ENCODE measurements at places on chromosomes 13 and 19. TPM values are rescaled to one million over a fixed set of nuclear protein-coding genes. Genes with fewer than 3 reads are reported as not detected.

The CYP4F8 gene
- total RNA-seq, result not detected

The HAUS5 gene
- total RNA-seq, result 48.4 TPM

DNA sequence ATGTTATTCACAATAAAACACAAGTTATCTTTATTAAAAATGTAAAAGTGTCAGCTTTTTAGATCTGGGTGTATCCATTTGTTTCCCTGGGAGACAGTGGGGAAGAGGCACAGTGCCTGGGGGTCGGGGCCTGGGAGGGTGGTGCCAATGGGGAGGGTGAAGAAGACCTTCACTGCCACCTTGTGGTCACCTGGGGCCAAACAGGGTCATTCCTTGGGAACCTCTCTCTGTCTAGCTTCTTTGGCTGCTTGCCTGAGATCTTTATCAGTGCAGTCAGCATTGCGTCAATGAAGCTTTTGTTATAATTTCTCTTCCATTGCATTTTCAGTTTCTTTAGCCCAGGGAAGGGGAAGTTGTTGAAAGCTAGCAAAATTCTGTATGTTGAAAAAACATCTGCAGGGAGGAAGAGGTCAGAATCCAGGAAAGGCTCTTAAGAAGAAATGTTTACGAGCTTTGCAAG is 39.1 kb downstream of the PCDH8 start:
- H3K27me3 ChIP-seq, result peaks cover 7% of the 10 kb centered on the region
- DNase-seq, result peak; percentile 15
- no peaks in the 10 kb centered on the region for H3K36me3 ChIP-seq
- no peak overlapping the region for H3K27ac ChIP-seq

DNA sequence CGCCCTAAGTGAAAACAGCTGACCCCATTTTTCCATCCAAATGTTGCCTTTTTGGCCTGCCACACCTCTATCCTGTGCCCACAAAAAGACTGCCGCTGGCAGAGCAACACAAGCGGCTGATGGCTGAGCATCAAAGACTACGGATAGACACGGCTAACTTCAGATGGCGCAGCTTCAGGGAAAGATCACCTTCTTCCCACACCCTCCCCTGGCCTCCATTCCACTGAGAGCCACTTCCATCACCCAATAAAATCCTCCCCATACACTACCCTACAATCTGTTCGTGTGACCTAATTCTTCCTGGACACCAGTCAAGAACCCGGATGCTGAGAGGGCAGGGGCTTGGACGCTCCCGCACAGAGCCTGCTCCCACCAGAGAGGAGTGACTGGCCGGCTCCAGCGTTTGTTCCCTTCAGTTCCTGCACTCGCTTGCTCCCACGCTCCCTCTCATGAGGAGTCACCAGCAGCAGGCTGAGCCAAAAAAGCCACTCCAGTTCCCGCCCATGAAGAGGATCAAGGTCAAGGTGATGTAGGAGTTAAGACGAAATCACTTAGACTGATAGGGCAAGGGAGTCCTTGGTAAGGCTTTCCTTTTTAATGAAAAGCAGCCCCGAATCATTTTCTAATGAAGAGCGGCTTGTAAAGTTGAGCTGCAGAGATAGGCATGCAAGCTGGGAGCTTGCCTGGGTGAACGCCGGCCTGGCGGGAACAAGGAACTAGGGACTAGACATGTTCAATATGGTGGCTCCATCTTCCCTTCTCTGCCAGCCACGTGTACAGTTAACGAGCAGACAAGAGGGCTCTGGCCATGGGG is 35.7 kb downstream of the TSKS start:
- no peak overlapping the region for H3K4me3 ChIP-seq
- H3K36me3 ChIP-seq, result no peaks in the 10 kb centered on the region
- DNase-seq, result no peak
- no peak overlapping the region for H3K27ac ChIP-seq

DNA sequence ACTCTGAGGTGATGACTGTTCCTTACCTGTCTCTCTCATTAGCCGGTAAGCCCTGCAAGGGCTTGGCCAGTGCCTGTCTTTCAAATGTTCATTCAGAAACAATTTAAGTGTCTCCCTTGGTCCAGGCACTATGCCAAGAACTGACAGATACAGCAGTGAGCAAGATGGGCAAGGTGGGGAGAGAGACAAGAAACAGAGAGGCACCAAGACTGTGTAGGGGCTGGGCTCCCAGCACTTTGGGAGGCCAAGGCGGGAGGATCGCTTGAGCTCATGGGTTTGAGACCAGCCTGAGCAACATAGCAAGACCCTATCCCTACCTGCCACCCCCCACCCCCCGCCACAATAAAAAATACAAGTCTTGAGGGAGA is 1.3 kb upstream of the CCNE1 start:
- peak overlapping the region; percentile 92 for H3K27ac ChIP-seq
- no peaks in the 10 kb centered on the region for H3K27me3 ChIP-seq
- H3K4me3 ChIP-seq, result peak overlapping the region; percentile 86
- H3K36me3 ChIP-seq, result peaks cover 24% of the 10 kb centered on the region
- no peak for DNase-seq
- H3K4me1 ChIP-seq, result peaks cover 36% of the 10 kb centered on the region

DNA sequence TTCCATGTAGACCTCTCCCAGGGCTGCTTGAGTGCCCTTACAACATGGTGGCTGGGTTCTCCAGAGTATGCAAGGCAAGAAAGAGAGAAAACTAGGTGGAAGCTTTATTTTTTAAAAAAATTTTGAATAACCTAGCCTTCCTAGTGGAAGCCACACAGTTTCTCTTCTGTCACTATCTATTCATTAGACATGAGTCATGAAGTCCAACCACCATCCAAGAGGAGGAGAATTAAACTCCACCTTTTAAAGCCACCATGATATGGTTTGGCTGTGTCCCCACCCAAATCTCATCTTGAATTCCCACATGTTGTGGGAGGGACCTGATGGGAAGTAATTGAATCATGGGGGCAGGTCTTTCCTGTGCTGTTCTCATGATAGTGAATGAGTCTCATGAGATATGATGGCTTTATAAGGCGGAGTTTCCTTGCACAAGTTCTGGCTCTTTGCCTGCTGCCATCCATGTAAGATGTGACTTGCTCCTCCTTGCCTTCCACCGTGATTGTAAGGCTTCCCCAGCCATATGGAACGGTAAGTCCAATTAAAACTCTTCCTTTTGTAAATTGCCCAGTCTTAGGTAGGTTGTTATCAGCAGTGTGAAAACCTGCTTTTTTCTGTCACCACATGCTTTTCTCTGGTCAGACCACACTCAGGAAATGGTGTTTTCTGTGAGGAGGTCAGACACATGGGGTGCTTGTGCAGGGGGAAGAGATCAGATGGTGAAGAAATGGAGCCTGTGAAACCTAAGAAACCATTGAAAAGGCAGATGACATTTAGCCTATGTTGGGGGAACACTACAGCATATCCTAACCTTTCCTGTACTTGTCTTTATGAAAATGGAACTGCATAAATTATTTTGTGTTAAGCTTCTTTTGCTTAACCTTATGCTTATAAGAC is 57.7 kb downstream of the ANKRD10 start:
- peaks cover 3% of the 10 kb centered on the region for H3K36me3 ChIP-seq
- no peak overlapping the region for H3K4me3 ChIP-seq
- no peak for DNase-seq
- H3K27ac ChIP-seq, result no peak overlapping the region

DNA sequence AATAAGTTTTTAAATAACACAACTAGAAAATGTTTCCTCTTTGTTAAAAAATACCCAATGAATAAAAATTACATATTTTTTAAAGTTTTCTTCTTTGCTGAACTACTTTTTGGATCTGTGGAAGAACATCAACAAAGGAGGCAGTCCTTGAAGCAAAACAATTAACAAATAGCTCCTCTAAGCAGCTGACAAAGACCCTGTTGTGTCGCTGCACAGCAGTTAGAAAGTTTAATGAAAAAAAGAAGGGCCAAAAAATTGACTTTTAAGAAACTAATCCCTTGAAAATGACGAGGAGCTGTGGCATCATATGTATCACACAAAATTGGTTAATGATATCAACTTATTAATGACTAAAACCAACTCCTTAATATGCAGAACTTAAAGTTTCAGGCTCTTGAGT is 72.1 kb downstream of the SLITRK1 start:
- H3K4me3 ChIP-seq, result no peak overlapping the region
- no peaks in the 10 kb centered on the region for H3K27me3 ChIP-seq
- no peaks in the 10 kb centered on the region for H3K4me1 ChIP-seq
- no peak overlapping the region for H3K27ac ChIP-seq

The ZNF568 gene
- total RNA-seq, result 4.9 TPM

The TMEM150B gene
- 0.71 TPM for total RNA-seq

The MCEMP1 gene
- not detected for total RNA-seq

The ZNF83 gene
- 25.8 TPM for total RNA-seq

DNA sequence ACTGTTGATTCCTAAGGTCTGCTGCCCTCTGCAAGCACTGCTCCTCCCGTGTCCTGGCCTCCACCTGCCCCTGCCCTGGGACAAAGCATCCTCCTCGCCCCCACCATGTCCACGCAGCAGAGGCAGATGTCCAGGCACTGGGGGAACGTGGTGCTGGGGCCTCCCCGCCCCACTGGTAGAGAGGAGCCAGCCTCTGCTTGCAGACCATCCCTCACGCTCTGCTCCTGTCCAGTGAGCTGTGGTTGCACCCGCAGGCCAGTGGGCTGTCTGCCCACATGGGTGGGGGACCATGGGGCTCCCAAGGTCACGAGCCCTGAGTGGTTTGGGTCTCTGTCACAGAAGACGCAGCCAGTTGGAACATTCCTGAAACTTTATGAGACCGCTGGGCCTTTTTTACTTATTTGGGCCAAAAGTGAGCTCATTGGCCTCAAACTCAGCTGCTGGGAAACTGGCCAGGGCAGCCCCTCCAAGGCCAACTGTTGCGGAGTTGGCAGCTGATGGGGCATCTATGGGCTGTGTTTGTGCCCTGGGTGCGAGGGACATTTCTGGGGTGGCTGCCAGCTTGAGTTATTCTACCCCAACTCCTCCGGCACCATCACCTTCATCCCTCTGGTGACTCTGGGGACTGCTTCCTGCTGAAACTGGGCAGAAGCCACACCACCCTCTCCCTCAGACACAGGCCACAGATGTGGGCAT is 64.8 kb upstream of the F7 start:
- H3K4me1 ChIP-seq, result no peaks in the 10 kb centered on the region
- H3K27me3 ChIP-seq, result no peaks in the 10 kb centered on the region
- H3K4me3 ChIP-seq, result no peak overlapping the region
- DNase-seq, result no peak
- no peaks in the 10 kb centered on the region for H3K36me3 ChIP-seq
- no peak overlapping the region for H3K27ac ChIP-seq

DNA sequence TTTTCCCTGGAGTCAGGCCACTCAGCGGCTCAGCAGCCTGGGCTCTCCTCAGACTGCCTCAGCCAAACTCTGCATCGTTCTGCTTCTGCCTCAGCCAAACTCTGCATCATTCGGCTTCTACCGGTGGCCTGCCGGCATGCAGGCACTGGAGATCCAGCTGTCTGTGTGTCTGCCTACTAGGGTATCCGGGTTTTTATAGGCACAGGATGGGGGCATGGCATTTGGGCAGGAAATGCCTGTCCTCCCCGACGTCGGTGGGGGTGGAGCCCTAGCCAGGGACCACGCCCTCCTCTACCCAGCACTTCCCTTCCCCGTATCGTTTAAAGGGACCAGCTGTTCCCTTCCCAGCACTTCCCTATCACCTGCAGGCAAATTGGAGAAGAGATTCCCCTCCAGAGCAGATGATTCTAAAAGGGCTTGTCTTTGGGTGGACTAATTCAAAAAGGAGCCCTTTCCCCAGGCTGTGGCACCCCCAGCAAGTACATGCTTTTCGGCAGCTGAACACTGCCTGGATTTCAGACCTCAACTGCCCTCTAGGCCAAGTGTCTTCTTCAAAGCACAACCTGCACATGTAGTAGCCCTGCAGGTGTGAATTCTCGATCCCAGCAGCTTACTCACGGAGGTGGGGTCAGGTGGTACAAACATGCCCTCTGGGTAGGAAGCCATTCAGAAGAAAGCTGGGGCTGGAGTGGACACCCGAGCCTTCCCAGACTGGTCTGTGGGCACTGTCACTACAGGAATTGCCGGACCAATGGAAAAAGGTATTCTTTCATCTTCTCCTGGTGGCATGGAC is 25.4 kb upstream of the GPR12 start:
- H3K4me1 ChIP-seq, result peaks cover 10% of the 10 kb centered on the region
- H3K4me3 ChIP-seq, result peak overlapping the region; percentile 61
- peaks cover 5% of the 10 kb centered on the region for H3K27me3 ChIP-seq
- H3K36me3 ChIP-seq, result no peaks in the 10 kb centered on the region
- DNase-seq, result peak; percentile 16
- H3K27ac ChIP-seq, result no peak overlapping the region

DNA sequence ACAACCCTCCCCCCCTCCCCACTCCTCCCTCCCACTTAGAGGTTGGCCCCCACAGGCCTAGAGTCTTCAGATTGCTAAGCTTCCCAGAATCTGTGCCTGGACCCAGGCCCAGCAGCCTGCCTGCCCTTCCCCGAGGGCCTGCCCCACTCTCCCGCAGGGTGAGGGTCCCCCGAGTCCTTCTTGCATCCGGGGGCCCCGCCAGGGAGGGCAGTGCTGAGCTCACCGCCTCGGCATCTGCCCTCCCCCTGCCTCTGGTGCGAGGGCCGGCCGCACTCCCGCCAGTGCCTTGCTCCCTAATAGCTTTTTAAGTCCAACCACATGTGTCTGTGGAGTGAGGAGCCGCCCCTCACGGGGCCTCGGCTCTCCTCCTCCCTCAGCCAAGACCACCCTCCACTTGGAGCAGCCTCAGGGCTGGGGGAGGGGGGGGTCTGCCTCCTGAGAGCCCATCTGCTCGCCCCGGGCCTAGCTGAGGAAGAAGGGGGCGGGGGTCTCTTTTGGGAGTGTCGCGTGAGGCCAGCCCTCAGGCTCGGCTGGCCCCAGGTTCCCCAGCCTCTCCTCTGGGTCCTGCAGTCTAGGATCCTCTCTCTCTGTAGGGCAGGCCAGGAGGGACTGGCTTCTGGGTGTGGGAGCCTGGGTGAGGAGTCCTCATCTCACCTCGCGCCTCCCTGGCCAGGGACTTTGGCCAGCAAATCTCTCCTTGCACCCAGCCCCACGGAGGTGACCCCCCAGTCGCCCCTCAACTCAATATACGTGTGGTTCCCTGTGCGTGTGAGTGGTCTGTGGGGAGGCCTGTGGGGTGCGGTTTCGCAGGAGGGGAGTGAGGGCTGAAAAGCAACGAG is 47.2 kb downstream of the LYL1 start:
- no peaks in the 10 kb centered on the region for H3K4me1 ChIP-seq
- DNase-seq, result no peak
- no peak overlapping the region for H3K4me3 ChIP-seq
- peaks cover 21% of the 10 kb centered on the region for H3K27me3 ChIP-seq
- no peaks in the 10 kb centered on the region for H3K36me3 ChIP-seq
- no peak overlapping the region for H3K27ac ChIP-seq

The GEMIN7 gene
- 46.8 TPM for total RNA-seq

DNA sequence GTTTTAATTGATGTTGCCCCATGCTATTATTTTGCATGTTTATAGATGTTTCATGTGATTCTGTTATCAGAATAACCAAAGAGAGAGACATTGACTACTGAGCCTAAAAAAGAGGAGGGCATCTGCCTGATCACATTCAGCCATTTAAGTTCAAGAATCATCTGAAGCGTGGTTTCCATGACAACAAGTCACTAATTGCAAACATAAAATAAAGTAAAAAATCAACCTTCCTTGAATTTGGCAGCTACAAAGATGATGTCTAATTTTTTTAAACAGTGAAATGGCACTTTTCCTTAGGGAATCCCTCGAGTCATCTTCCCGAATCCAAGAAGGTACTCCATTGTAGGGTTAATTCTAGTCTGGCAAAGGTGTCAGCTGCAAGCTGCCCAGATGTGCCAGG is 884.2 kb downstream of the DIAPH3 start:
- no peak for DNase-seq
- no peak overlapping the region for H3K4me3 ChIP-seq
- H3K27me3 ChIP-seq, result no peaks in the 10 kb centered on the region

Measured in activated T-helper 1 cell treated with anti-CD3 and anti-CD28 coated beads, Interleukin-12 subunit alpha, Interleukin-12 subunit beta, Interleukin-2, Interleukin-4 antibody, amounts not matched to agents 30 ng/mL and 10 ng/mL and 1 ng/mL, durations not matched to agents 14 hours and 24 hours and 36 hours (primary cell).